ENCODE measurements at places on chromosomes 2 and 18.

GRCh38 chr2:96895746-96896651 is 26.1 kb upstream of the SEMA4C start:
- DNase-seq, result no peak

DNA sequence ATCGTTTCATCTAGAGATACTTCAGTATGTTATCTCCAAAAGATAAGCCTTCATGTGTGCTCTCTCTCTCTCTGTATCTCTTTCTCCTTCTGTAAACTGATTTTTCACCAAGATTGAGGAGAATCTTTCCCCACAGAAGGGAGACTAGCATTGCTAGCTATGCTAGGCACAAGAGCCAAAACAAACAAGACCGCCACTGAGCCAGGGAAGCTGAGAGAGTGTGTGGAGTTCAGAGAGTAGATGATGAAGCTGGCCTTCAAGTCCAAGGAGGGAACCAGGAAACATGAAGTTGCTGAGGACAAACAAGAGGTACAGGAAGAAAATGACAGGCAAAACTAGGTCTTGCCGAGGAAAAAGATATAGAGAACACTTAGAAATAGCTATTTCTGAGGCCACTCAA is 23.4 kb downstream of the DAPL1 start:
- DNase-seq, result no peak

- no peak for DNase-seq
These were observed 140.3 kb downstream of the OSR1 start for GRCh38 chr2:19218166-19218565.

GRCh38 chr2:235010117-235010714 is 58.4 kb downstream of the SH3BP4 start:
- no peak for DNase-seq

GRCh38 chr2:147548451-147548850 is 296.4 kb upstream of the ACVR2A start:
- DNase-seq, result no peak

- DNase-seq, result no peak
These were observed 9.2 kb upstream of the IAH1 start for GRCh38 chr2:9465170-9465569.

DNA sequence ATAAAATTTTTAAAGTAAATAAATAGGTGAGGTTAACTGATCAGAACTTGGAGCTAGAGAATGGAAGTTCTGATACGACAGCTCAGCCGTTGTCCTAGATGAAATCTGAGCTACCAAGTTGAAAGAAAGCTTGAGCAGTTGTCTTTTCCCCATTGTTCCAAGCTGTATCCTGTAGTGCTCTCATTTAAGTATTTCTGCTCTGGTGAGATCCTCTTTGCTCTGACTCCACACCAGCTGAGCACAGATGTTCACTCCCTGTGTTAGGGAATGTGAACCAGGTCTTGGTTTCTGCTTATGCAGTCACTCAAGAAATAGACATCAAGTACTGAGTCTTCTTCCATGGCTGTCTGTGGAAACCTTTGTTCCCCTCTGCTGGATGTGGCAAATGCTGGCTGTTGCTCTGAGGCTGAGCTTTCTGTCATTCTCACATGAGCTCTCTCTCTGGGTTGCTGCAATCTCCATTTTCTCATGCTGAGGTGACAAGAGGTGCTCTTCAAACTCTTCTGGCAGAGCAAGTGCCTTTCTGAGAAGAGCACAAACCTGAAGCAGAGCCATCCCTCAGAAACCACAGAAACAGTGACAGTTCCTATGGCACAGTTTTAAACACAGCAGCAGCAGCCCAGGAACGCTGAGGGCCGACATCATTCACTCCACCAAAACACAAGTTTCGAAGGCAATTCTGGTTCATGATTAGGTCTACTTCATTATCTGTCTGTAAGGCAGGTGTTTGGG is 194.1 kb downstream of the SP3 start:
- DNase-seq, result no peak

GRCh38 chr2:71922091-71922490 is 225.6 kb downstream of the CYP26B1 start:
- DNase-seq, result no peak

- DNase-seq, result peak; percentile 32
These were observed 145.4 kb upstream of the RIOK3 start for GRCh38 chr18:23307567-23308295.

- no peak for DNase-seq
These were observed 61.2 kb upstream of the POMC start for GRCh38 chr2:25229279-25230197.

GRCh38 chr18:56112984-56113383 is 525.0 kb upstream of the TCF4 start:
- no peak for DNase-seq

DNA sequence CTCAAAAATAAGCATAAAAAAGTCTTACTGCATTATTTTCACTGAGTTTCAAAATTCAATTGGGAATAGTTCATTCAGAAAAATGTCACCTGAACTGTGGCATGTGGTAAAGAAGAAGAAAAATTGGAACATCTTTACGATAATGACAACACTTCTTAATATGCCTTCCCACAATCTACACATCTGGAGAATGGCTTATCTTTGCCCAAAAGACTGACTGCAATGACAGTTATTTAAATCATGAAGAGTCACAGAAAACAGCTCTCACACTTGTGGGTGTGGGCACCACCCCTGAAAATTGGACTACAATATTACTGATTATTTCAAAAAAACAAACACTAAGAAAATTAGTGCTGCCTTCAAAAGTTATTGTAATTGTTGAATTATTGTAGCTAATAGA is 152.3 kb downstream of the USP34 start:
- DNase-seq, result no peak

- DNase-seq, result no peak
These were observed 45.8 kb downstream of the NEMP2 start for GRCh38 chr2:190488516-190489233.

- DNase-seq, result no peak
These were observed 61.7 kb downstream of the MEX3C start for GRCh38 chr18:51135795-51136194.

GRCh38 chr2:145094370-145094769 is 574.5 kb upstream of the ZEB2 start:
- DNase-seq, result no peak

GRCh38 chr18:24000613-24001490 is 13.7 kb upstream of the TTC39C start:
- no peak for DNase-seq

- DNase-seq, result no peak
These were observed 221.6 kb downstream of the NR4A2 start for GRCh38 chr2:156110890-156111289.

- DNase-seq, result no peak
These were observed 45.4 kb upstream of the RHOB start for GRCh38 chr2:20401489-20401835.

DNA sequence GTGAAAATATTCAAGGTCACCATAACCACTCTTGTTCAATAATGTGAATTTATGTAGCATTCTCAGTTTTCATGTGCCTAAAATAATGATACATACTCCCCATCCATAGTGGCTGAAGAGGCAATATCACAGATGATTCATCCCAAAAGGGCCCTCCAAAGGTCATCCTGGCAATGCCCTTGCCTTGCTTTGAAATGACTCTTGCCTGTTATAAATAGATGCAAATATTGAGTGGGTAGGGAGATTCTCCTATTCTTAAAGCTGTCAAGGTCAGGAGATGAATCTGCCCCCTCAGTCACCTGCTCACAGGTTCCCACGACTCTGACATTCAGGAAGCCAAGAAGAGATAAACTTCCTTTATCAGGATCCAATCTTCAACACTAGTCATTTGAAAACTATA is 490.5 kb downstream of the TNS1 start:
- no peak for DNase-seq

DNA sequence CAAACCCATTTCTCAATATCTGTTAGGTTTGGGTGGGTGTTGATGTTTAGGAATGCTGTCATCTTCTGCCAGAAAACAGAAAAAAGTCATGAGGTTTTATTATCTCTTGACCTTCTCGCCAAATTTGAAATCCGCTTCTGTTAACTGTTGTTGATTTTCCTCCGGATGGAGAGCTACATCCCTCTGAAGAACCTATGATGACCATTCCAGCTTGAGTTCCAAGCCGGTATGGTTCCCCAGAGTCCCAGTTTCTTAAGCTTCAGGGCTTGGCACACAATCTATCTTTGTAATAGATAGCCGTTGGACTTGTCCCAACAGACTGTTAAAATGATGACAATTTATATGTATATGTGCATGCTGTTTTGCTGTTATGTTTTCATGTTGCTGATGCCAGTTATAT is 1201.0 kb downstream of the LRP1B start:
- no peak for DNase-seq

DNA sequence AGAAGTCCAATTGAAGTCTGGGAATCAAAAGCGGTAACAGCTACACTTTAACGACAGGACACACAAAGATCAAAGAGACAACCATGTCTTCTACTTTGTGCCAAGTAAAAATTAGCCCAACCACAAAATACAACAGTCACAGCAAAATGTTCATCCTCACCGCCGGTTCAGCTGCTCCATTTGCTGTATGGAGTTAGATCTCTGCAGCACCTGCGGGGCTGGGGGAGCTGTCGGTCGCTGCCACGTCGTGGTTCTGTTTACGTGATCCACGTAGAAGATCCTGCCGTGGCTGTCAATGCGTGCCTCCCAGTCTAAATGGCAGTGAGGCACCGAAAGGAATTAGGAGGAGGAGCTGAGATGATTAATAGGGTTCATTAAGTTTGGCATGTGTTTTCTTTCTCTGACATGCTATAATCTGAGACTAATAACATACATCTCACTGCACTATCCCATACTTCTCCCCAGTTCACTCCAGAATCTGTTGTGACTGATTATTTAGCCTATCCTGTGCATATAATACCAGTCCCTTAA is 136.5 kb upstream of the STK17B start:
- DNase-seq, result no peak

DNA sequence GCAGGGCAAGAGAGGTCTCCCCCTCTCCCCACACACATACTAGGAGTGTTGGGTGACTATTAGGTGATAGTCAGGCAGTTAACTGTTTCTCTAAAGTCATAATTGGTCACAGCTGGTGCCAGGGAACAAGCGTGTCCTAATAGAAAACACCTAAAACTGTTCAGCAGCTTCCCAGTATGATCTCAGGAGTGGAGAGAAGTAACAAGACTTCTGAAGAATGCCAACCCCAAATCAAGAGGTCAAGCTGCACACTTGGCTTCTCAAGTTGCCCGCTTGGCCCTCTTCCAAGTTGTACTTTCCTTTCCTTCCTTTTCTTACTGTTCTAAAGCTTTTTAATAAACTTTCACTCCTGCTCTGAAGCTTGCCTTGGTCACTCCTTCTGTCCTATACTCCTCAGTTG is 22.4 kb upstream of the STAT1 start:
- DNase-seq, result no peak

- DNase-seq, result no peak
These were observed 33.5 kb downstream of the MGAT5 start for GRCh38 chr2:134287323-134287722.

DNA sequence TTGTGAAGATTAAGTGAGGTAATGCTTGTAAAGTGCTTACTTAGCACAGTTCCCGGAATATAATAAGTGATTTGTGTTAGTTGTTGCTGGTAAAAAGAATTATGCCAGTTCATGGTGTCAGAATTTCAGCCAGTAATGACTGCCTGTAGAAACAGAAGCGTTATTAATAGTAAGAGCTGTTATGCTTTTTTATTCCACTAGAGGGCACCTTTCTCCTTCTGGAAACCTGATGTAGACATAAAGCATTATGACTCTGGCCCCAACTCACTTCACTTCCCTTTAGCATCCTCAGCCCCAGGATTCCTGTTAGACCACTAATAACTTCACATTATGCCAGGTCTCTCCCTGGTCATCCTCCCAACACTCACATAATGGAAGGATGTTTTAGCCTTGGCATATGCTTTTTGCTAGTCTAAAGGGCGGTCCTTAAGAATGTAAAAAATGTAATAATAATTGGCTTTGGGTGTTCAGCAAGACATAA is 34.9 kb downstream of the C18orf54 start:
- DNase-seq, result peak; percentile 35

- no peak for DNase-seq
These were observed 121.7 kb downstream of the MMADHC start for GRCh38 chr2:149465873-149466272.

DNA sequence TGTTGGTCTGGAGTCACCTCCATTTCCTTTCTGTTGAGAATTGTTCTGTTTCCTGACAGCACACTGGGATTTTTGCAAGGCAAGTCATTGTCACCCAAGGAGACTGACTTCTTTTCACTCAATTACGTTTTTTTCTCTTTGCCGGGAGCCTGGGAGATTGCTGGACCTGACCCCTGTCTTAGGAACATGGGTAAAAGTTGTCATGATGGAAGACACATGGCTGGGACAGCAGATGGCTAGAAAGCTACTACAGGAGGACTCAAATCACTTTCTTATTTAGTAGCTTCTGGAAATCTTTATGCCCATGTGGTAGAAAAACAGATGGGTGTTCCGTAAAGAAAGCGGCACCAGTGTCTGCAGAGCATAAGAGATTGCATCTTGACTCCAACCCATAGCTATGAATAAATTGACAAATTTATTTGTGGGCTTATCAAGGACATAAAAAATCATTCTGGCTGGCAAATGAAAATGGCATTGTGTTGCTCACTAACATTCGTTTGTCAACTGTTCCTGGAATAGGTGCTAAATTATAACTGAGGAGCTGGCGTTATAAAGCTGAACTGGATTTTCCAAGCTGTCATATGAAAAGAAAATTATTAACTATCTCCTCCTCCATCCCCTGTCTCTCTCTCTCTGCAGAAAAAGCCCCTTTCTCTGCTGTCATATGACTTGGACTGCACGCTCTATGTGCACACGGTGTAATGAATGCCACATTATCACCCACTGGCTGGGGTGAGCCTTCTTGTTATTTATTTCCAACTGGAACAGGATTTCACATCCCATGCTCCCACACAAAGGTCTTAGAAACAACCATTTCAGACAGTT is 159.8 kb downstream of the SH3RF3 start:
- DNase-seq, result no peak

- no peak for DNase-seq
These were observed 54.9 kb downstream of the AKAIN1 start for GRCh38 chr18:5142131-5142530.

DNA sequence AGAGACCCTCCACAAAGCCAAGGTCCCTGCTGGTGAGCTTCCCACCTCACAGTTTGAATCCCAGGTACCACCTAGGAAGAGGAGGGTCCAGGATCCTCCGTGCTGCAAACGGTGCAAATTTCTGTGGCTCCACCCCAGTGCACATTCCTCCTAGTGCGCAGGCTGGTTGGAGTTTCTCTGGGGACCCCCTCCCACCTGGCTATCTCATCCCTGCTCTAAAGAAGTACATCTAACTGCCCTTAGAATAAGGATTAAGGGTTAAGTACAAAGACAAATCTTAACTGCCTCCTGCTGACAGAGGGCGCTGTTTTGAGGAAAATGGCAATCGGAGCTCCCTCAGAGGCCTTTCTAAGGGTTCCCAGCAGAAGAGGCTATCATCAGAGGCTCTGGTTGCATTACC is 109.6 kb upstream of the FSIP2 start:
- no peak for DNase-seq
